Heart left ventricle (tissue), 16 donors: ENCODE measurements at places on chromosomes 7 and 10. TPM values are rescaled to one million over a fixed set of nuclear protein-coding genes. Genes with fewer than 3 reads are reported as not detected.

- no peak for DNase-seq
These were observed 99.6 kb upstream of the PCDH15 start for GRCh38 chr10:54900584-54900983.

DNA sequence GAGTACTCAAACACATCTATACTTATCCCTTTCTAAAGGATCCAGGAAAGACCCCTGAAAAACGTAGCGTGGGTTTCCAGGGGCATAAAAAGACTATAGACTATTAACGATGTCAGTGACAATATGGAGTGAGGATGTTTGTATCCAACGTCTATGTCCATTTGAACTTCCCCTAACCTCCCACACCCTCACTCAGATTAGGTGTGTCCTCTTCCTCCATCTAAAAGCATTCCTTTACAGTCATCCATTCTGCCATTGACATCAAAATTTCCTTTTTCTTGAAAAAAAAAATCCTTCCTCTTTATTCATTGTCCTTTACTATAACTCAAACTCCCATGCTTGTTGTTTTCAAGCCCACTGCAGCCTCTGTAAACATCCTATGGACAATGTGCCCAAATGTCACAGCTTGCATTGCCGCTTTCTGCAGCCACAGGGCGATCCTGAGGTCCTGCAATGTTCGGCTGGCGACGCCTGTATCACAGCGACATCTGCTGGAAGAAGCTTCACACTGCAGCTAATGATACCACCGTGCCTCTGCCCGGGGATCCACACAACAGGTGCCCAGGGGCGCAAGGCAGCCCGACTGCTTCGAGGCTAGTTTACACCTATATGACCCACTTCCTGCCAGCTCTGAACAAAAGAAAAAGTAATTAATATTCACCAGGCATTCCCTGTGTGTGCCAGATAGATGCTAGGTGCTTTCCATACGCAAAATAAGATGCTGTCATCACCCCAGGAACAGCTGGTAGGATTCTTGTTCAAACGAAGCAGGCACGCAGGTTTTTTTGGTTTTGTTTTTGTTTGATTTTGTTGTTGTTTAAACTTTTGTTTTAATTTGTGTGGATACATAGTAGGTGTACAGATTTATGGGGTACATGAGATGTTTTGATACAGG lies 267.9 kb upstream of the GHITM start:
- peak; percentile 66 for DNase-seq

GRCh38 chr10:80535671-80536360 lies 1.9 kb upstream of the SH2D4B start:
- DNase-seq = peak; percentile 51

GRCh38 chr10:1172256-1172984 lies 116.2 kb downstream of the WDR37 start:
- no peak for DNase-seq

DNA sequence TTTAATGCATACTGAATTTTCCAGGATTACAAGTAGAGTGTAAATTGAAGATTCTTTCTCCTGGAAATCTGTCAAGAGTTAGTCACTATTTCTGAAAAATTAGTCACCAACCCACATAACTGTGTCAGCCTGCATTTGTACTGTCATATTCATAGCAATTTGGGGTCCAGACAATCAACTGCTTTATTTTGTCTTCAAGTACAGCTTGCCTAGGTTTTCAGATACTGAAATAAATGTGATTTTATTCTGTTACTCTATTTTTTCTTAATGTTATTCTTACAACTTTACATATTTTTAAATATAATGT lies 55.1 kb downstream of the CUBN start:
- DNase-seq = no peak

- DNase-seq = peak; percentile 48
These were observed 485.8 kb upstream of the FOXK1 start for GRCh38 chr7:4196121-4196819.

- DNase-seq = no peak
These were observed 727.4 kb upstream of the NRP1 start for GRCh38 chr10:34061841-34062240.

DNA sequence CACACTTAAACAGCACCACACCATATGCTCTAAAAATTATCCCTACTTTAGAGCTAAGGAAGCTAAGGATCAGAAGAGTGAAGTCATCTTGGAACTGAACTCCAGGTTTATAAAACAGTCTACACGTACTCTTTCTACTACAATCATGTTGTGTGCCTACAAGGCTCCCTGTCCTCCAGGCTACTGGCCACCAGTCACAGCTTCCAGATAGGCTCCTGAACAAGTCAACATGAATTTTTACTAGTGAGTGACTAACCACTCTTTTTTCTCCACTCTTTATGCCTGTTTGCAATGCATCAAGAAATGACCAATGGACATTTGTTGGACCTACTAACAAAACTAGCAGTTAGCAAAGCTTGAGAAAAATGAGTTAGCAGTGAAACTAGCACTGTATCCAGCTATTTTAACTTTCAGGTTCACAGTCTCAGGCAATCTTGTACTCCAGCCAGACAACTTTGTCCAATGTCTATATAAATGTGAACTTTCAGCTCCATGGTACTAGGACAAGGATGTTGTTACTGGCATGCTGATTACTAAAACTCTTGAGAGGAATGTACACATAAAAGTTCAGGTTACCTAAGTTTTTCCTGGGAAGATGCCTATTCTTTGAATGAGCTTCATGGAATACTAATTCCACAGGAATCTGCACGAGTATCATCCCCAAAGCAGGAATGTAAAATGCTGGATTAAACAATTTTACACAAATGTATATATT lies 180.0 kb downstream of the BTAF1 start:
- no peak for DNase-seq

DNA sequence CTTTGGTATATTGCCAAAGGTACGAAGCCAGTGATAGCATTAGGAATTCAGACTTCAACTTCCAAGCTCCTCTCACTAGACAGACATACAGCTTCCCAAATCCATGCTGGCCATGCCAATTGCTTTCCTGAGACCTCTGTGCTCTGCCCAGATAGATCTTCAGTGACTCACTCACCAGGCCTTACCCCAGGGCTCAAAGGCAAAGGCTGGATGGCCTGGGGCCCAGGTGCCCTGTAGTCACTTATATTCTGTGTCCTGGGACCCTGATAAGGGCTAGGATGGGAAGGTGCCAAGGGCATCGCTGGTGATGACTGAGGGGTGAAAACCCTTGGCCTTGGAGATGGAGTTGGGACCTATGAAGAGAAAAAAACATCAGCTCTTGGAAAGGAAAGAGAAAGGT lies 27.7 kb downstream of the WNT8B start:
- DNase-seq = no peak

DNA sequence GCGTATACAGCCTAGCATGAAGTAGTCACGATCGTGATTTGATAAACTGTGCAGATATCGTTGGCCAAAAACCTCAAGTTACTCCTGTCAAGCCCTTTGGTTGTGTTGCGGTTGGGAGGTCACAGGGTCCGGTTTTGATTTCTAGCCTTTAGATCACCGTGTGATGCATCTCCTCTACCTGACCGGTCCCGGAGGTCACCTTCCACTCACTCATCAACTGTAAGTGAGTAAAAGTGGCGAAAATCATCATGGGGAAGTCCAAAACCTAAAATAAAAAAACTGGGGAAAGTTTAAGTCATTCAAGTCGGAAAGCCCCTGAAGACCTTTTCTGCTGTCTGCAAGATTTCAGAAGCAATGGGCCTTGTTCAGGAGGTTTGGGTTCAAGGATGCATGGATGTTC lies 62.8 kb downstream of the ADARB2 start:
- DNase-seq = no peak

- peak; percentile 73 for DNase-seq
These were observed 36.5 kb upstream of the AP5Z1 start for GRCh38 chr7:4738711-4739527.

DNA sequence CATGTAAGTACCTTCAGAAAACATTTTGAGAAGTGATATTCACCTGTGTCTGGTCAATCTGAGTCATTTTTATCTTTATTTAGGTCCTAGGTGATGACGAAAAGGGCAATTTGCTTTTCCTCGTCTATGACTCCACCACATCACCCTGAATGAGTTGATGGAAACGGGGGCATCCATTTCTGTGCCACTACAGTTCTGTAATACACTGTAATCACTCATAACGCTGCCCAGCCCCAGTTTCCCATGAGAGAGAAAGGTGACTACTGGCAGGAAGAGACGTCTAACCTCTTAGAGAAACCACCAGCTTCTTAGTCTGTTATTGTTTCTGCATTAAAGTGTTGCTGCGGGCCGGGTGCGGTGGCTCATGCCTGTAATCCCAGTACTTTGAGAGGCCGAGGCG lies 205.3 kb upstream of the MKLN1 start:
- no peak for DNase-seq

DNA sequence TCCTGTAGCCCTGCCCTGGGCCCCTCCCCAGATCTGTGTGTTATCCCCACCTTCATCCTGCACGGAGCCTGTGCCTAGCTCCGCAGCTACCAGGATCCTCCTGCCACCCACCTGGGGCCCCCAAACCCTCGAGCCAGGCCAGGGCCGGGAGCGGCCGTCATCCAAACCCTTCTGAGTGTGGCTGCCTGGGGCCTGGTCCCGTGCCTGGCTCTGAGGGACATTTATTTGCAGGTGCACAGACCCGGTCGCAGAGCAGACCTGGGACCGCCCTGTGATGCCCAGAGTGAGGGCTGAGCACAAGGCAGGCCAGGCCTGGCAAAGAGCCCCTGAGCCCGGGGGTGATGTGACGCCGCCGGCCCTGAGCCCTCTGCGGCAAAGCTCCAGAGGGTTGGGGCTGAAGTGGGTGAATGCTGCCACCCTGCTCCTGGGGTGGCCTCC lies 27.4 kb upstream of the INPP5A start:
- DNase-seq = peak; percentile 32

- no peak for DNase-seq
These were observed 57.5 kb upstream of the SHH start for GRCh38 chr7:155869784-155870076.

GRCh38 chr7:30584415-30584814 lies 10.3 kb upstream of the GARS1 start:
- no peak for DNase-seq

DNA sequence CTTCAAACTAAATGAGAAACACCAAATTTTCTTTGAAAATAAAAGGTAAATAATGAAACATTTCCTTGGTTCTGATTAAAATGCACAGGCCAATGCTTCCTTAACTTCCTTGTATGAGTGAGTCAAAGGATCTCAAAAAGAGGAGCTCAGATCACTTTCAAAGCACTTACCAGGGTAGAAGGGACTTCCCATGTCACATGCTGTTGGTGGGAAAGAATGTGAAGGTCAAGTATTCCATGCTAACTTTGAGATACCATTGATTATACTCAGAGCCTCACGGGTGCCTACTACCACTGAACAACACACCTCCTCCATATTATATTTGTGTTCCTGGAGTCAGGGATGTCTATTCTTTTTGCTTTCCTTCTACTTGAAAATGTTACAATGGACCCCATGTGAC lies 233.5 kb upstream of the KIAA1217 start:
- no peak for DNase-seq

DNA sequence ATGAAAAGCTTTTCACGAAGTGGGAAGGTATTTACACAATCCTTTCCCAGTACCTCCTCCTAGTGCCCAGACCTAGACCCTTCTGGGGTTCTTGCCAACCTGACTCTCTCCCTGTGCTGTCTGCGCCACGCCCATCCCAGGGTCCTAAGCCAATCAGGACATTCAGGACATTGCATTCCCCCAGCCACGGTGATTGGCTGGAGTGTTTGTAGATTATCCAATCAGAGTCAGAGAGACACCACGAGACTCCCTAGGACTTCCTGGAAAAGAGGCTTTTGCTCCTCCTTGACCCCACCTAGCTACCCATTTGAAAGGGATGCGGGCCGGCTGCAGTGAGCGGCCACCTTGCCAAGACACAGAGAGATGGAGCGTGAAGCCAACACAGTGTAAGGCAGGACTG lies 3.5 kb upstream of the GDF2 start:
- no peak for DNase-seq

GRCh38 chr10:123502983-123503382 lies 163.2 kb upstream of the GPR26 start:
- DNase-seq = no peak

DNA sequence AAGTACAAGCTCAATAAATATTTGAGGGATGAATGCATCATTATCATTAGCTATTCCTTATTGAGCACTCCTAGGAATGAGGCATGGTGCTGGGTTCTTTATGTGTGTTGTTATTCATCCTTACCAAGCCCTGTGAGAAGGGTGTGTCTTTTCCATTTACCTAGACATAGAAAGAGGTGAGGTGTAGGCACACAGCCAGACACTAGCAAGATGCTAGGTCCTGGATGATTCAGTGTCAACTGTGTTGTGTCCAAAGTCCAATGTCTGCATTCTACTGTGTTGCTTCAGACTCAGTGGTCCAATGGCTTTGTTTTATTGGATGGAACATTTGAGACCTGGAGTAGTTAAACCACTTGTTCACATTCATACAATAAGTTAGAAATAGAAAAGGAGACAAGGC lies 605.5 kb downstream of the LRMDA start:
- no peak for DNase-seq

GRCh38 chr10:126803394-126803793 lies 101.8 kb upstream of the DOCK1 start:
- DNase-seq = no peak

GRCh38 chr7:67344481-67345193 lies 348.0 kb downstream of the TYW1 start:
- no peak for DNase-seq

GRCh38 chr10:20303453-20304152 lies 487.4 kb downstream of the PLXDC2 start:
- DNase-seq = no peak

DNA sequence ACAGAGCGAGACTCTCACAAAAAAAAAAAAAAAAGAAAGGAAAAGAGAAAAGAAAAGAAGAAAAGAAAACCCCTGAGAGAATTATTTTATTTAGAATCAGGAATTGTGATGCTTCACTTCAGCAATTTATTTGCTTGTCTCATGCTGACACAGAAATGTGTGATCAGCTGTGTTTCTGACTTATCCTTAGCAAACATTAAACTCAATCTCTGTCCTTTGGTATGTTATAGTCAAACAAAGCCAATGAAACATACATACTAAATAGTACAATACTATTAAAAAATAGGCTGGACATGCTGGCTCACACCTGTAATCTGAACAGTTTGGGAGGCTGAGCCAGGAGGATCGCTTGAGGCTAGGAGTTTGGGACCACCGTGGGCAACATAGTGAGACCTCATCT lies 733.0 kb upstream of the FZD8 start:
- DNase-seq = no peak

GRCh38 chr10:116269619-116270018 lies 3.4 kb downstream of the GFRA1 start:
- DNase-seq = no peak

GRCh38 chr7:31761646-31762045 lies 74.6 kb downstream of the PPP1R17 start:
- DNase-seq = peak; percentile 37

The PODXL gene
- total RNA-seq = 97.6 TPM

The ZNF277 gene
- 13.3 TPM for total RNA-seq

The ABCC2 gene
- 0.15 TPM for total RNA-seq

The MSMB gene
- total RNA-seq = not detected

The ZSCAN25 gene
- total RNA-seq = 7.2 TPM

The TTYH3 gene
- 10.9 TPM for total RNA-seq

The FGF8 gene
- total RNA-seq = not detected

The DENND2A gene
- total RNA-seq = 6.7 TPM

The GATA3 gene
- 1.4 TPM for total RNA-seq

The ANXA8 gene
- not detected for total RNA-seq

The FOXI2 gene
- 0.28 TPM for total RNA-seq

The ANKRD7 gene
- total RNA-seq = 0.45 TPM

The CTBP2 gene
- 30.0 TPM for total RNA-seq
